Activated naive CD4-positive, alpha-beta T cell (primary cell): ENCODE measurements at places on chromosomes 13 and 19.

DNA sequence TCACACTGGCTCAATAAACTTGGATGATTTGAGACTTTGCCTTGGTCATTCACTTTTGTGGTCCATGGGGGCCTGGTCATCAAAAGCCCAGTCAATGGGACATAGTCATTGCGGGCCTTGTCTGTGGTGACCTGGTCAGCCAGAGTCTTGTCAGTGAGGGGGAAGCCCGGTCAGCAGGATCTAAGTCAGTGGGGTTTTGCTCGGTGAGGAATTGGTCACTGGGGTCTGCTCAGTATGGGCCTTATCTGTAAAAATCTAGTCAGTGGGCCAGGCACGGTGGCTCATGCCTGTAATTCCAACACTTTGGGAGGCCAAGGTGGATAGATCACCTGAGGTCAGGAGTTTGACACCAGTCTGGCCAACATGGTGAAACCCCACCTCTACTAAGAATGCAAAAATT lies 63.7 kb upstream of the TPM4 start:
- no peak for DNase-seq

DNA sequence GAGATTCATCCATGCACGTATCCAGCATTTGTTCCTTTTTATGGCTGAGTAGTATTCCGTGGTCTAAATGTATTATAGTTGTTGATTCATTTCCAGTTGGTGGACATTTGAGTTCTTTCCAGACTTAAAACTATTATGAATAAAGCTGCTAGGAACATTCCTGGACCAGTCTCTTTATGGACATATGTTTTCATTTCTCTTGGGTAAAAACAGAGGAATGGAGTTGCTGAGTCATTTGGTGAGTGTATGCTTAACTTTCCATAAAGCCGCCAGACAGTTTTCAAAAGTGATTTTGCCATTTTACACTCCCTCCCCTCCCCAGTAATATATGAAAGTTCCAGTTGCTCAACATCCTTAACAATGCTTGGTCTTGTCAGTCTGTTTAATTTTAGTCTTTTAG lies 116.4 kb downstream of the TSHZ3 start:
- DNase-seq = no peak

GRCh38 chr19:2625434-2625833 lies 77.1 kb downstream of the GNG7 start:
- DNase-seq = no peak

- DNase-seq = no peak
Measured at GRCh38 chr13:79225487-79226232, 180.4 kb downstream of the RBM26 start.

DNA sequence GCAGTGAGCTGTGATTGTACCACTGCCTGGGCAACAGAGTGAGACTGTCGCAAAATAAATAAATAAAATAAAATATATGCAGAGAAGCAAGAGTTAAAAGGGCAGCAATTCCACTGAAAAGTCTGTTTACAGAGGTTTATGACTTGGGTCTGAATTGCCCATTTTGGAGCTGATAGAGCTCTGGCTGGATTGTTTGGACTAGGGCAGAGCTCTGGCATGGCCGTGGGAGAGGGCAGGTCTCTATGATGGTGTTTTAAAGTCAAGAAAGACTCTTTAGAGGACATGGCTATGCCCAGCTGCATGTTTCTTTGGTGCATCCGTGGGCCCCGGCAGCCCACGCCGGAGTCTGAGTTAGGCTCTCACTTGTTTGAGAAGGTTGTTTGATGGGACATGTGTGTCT lies 64.6 kb upstream of the C1QTNF9 start:
- DNase-seq = no peak

DNA sequence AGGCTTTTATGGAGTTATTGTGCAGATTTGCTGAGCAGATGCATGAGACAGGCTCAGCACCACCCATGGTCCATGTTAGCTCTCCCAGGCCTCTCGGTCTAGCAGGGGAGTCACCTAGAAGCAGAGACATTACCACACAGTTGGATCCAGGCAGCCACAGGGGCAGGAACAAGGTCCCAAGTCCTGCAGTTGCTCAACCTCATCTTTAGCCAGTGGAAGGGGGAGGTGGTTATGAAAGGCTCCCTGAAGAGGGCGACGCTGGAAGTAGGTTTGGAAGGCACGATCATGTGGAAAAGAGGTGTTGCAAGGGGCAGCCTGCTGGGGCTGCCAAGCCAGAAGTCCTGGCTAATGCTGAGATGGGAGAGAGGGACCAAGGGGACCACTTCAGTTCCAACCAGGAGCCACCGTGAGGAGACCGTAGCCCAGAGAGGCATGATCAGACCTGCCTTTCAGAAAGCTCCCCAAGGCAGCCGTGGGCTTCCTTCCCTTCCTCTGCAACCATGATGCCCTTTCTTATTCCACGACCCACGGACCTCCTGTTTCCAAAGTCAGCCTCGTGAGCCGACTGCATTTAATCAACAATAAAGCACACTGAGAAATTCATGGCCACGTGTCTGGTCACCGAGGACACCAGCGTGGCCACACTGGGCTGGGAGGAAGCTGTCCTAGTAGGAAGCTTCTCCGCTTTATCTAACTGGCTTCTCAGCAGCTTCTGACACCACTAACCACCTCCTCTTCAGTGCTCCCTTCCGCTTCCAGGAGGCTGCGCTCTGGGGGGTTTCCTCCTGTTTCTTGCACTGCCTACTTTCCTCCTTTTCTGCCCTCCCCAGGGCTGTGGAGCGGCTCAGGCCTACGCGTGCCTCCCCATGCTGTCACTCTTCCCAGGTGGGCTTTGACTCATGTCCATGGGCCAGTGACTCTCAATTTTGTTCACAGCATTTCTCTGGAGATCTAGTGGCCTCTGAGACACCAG lies 2.6 kb downstream of the AP1M1 start:
- DNase-seq = no peak

GRCh38 chr13:107373551-107373950 lies 805.6 kb upstream of the ARGLU1 start:
- DNase-seq = no peak

DNA sequence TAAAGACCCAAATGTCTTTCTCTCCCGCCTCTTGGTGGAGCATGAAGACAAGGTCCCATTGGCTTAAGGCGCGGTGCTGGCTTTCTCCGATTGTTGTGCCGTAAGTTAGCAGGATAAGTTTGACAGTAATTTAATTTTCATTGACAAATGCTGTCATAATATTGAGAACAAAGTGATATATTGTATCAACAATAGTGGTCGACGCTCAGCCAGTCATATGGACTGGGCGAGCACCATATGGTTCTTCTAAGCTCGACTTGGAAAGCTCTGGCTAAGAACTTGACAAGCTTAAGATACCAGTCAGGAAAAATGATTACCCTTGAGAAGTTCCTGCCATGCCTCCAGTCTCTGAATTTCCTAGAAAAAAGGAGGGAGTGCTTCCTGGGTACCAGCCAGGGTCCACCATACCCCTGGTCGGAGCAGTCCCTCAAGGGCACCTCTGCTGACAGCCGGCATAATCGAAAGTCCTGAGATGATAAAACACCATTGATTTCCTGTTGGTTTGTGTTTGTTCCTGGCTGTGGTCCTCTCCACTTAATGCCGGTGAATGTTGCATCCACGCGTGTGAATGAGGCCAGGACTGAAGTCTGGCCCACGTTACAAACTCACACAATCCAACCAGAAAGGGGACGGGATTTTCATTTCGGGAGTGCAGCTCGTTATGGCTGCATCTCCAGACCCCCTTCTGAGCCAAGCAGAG lies 262.1 kb downstream of the ZNF536 start:
- DNase-seq = no peak

DNA sequence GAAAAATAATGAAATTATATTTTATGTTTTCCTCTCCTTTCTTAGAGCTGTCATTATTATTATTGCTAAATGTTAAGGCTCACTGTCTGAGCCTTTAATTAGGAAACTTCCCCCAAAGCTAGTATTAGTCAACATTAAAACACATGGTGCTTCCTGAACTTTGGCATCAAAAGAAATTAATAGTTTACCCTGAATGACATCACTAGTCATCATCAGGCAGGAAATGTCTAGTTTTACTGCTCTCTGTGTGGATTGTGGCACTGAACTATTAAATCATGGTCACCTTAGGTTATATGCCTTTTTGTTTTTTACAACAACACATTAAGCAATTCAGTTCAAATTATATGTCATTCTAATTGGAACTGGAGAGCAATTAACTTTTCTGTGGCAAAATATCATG lies 595.5 kb downstream of the SLITRK1 start:
- DNase-seq = no peak

GRCh38 chr19:43759515-43759914 lies 4.8 kb upstream of the SMG9 start:
- no peak for DNase-seq

- DNase-seq = no peak
Measured at GRCh38 chr13:22107549-22107948, 436.7 kb downstream of the FGF9 start.

- DNase-seq = no peak
Measured at GRCh38 chr13:40028446-40028845, 373.0 kb downstream of the COG6 start.

GRCh38 chr13:51958217-51958547 lies 53.1 kb downstream of the ATP7B start:
- DNase-seq = no peak

- DNase-seq = no peak
Measured at GRCh38 chr19:23254141-23254910, 4.1 kb upstream of the ZNF724 start.

DNA sequence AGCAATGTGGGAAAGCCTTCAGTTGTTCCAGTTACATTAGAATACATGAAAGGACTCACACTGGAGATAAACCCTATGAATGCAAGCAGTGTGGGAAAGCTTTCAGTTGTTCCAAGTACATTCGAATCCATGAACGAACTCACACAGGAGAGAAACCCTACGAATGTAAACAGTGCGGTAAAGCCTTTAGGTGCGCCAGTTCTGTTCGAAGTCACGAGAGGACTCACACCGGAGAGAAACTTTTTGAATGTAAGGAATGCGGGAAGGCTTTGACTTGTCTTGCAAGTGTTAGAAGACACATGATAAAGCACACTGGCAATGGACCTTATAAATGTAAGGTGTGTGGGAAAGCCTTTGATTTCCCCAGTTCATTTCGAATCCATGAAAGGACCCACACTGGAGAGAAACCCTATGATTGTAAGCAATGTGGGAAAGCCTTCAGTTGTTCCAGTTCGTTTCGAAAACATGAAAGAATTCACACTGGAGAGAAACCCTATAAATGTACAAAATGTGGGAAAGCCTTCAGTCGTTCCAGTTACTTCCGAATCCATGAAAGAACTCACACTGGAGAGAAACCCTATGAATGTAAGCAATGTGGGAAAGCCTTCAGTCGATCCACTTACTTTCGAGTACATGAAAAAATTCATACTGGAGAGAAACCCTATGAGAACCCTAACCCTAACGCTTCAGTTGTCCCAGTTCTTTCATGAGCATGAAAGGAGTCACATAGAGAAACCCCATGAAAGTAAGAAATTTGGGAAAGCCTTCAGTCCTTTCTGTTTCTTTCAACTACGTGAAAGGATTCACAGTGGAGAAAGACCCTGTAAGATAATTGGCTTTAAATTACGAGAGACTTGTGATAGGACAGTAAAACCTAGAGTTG lies 20.1 kb downstream of the ZNF627 start:
- no peak for DNase-seq

DNA sequence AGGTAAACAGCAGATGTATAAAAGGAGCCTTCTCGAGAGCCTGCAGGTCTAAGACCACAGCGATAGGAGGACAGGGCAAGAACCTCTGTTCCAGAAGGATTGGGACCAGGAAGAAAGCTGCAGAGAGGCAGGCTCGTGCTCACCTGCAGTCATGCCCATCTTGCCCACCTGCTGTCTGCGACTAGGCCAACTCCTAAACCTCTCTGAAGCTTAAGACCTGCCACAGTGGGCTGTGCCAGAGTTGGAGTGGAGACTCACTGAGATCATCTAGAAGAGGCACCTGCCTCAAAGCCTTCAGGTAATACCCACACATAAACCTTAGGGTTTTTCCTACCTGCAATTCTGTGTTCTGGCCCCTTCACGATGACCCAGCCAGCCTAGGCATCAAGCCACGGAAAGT lies 68.7 kb downstream of the IRS2 start:
- DNase-seq = no peak

- DNase-seq = no peak
Measured at GRCh38 chr13:77213644-77214043, 113.2 kb downstream of the MYCBP2 start.

DNA sequence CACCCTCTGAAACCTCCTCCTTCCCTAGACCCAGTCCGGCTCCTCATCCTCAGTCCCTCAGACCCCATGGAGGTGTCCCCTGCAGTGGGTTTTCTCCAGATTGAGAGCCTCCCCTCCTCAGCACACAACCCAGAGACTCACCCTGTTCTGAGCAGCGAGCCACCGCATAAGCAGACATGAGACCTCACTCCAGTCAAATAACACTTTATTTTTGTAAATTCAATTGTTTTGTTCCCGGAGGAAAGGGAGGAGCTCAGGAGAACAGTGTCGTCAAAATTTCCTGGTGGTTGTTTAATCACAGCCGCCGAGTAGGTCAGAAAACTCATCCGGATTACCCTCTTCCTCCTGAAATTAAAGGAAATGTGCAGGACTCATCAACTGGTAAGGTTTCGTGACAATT lies 57.5 kb downstream of the ERICH4 start:
- DNase-seq = no peak

DNA sequence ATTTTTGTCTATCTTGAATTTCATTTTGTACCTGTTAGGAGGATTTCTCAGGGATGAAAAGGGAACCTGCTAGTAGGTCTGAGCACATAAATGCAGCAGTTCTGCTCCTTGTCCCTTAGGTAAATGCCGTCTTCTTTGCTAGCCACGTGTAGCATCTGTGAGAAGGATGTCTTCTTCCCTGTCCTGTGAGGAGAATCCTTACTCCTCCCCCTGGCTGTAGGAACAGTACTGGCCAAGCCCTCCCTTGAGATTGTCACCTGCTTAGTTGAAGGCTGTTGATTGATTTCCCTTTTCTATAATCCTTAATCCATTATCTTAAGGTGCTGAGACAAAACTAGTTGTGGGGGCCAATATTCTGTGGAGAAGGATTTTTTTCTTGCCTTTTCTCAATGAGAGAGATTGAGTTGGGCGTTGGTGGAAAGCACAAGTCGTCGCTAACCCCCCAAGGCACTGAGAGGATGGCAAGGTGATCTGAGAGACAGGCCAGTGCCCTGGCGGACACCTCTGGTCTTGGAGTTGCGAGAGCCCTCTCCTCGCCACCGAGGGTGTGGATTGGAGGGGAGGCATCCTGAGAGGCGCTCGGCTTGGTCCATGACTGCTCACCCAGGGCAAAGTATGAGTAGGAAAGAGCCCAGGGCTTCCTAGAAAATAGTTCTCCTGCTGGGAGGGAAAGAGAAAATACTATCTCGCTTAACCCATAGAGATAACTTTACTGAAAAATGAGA lies 216.7 kb downstream of the ATP8A2 start:
- DNase-seq = no peak
